ENCODE measurements at places on chromosomes 2 and 18.

DNA sequence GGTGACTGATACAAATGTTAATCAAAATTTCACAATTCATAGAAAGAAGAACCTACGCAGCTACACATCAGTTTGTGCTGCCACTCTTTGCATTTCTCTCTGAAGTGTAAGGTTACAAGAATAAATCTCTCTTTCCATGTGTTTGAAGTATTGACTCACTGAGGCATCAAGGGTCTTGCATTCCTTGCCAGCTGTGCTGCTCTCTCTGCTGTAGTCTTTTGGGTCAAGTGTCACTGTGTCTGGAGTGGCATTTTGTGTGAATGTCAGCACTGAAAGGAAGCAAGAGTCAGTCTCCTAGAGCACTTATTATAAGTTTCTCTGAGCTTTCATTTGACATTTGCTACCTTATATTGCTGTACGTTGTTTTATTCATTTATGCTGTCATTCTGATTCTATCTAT is 1696.1 kb upstream of the LRRTM1 start:
- DNase-seq = no peak

GRCh38 chr2:159516241-159516758 is 100.0 kb downstream of the BAZ2B start:
- DNase-seq = no peak

DNA sequence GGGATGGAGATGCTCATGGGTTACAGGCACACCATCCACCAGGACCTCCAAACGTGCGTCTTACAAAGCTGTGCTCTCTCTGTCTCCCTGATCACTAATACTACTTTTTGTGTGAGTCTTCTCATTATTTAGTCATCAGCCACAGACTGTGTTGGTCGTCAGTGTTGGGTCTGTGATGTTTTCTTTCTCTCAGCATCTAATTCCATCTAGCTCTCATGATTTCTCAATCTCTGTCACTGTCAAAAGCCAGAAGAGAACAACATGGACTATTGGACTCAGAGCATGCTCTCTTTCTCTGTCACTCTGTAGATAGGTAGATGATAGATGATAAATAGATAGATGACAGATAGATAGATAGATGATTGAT is 6.0 kb upstream of the ARL4C start:
- no peak for DNase-seq

GRCh38 chr2:8119782-8120505 is 561.9 kb upstream of the ID2 start:
- no peak for DNase-seq

- DNase-seq = no peak
Measured at GRCh38 chr2:144747571-144747970, 227.7 kb upstream of the ZEB2 start.

- DNase-seq = no peak
Measured at GRCh38 chr2:211128287-211128686, 571.9 kb downstream of the CPS1 start.

DNA sequence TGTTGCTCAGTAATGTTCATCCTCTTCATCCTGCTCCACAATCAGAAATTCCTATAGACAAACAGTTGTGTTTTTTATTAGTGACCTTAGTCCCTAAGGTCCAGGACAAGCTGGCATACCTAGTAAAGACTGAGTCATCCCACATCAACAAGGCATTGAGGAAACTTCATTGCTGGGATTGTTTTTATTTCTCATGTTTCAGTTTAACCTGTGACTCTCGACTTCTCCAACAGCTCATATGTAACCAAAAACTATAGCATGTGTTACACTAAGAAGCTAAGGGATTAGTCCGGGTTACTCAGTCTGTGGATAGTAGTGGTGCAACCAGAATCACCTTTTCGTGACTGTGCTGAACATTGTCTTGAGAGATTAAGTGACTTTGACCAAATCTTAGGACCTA is 292.1 kb downstream of the RDH14 start:
- no peak for DNase-seq

GRCh38 chr18:61731693-61732376 is 161.0 kb downstream of the RNF152 start:
- DNase-seq = no peak

DNA sequence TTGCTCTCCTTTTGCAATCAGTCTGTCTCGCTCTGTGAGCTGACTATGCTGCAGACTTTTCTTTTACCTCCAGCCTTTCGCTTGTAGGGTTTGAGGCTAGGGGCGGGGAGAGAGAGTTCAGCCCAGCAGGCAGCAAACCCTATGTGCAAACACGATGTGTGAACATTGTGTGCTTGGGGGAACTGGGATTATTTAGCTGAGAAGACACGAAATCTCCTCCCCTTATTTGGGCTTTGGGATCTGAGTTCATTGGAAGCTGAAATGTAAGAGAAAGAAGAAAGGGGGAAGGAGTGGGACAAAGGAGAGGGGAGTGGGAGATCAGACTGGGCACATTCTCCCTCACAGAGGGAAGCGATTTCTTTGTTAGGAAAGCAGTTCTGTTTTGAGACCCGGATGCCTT is 189.6 kb upstream of the TNP1 start:
- DNase-seq = no peak

GRCh38 chr2:183678908-183679307 is 554.7 kb downstream of the NUP35 start:
- no peak for DNase-seq

DNA sequence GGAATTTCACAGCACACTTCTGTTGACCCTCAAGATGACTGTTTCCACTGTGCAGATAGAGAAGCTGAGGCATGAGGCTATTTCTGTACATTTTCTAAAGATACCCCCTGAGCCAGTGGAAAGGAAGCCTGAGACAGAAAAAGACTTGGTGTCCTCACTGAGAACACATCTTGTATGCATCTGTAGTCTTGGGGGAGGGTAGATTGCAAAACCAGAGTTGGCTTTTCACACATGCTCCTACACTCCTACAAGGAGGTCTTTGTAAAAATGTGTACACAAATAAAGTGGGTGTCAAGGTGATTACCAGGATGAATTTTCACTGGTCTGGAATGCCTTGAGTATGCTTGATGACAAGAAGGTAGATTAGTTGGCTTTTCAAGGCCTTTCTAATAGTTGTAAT is 98.0 kb downstream of the KCTD18 start:
- DNase-seq = no peak

GRCh38 chr2:181307203-181307991 is 149.8 kb upstream of the ITGA4 start:
- DNase-seq = no peak

GRCh38 chr2:46716927-46717326 is 198.7 kb downstream of the MCFD2 start:
- no peak for DNase-seq

GRCh38 chr2:21270708-21271122 is 146.9 kb downstream of the TDRD15 start:
- DNase-seq = no peak

- DNase-seq = no peak
Measured at GRCh38 chr2:237967463-237967951, 693 bp downstream of the UBE2F start.

DNA sequence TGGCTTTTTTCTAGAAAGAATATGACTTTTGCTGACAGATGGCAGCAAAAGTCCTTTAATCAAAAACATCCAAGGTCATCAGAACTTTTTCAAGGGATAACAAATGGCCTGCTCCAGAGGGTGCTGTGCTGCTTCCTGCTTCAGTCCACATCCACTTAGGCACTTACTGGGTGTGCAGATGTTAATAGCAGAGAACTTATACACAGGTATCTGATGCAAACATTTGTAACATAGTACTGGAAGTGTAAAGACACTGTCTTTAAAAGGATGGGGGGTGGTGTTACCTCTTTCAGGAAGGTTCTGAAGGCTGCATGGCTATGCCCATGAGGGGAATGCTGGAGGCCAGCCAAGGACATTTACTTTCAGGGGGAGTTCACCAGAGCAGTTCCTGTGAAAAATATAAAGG is 5.5 kb downstream of the HOXD8 start:
- no peak for DNase-seq

DNA sequence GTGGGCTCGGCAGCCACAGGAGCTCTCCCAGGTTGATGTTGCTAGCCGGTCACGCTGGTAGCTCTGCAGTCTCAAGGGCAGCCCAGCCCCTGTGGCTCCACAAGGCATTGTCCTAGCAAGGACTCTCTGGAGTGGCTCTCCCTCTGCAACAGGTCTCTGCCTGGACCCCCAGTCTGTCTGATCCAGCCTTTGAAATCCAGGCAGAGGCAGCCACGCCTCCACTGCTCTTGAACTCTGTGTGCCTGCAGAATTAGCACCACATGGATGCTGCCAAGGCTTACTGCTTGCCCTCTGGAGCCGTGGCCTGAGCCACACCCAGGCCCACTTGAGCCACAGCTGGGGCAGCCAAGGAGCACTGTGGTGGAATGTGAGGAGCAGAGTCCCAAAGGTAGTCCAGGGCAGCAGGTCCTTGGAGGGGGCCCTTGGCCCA is 43.0 kb upstream of the FAHD2A start:
- no peak for DNase-seq

- DNase-seq = no peak
Measured at GRCh38 chr18:49904871-49905555, 91.7 kb upstream of the ACAA2 start.

DNA sequence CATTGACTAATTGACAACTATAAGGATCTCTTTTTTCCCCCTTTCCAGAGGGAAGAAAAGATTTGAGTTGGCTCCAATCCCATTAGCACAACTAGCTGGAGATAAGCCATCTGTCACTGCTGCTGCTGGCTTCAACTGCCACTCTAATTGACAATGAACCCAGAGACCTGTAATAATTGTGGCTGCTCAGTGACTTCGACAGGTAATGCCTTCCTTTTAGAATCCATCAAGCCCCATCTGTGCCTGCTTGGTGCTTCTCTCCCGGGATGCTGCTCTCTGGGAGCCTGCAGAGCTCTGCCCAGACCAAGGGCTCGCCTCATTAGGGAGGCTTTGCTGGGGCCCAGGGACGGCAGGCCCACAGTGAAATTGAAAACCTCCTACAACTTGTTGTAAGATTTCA is 376.7 kb upstream of the SOX11 start:
- no peak for DNase-seq

DNA sequence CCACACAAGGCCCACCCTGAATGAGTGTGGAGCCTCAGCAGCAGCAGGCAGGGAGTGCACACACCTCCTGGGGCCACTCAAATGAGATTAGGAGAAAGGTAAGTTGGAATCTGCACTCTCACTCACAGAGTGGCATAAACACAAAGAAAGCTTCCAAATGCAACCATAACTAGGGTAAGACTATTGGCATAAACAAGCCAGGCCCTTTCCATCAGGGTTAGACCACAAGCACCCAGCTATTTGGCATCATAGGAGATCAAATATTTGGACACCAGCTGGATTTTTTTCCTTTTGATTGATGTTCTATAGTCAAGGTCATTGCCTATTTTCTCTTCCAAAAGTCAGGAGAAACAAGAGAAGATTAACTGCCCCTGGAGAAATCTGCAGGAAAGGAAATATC is 471.5 kb downstream of the TXNL1 start:
- no peak for DNase-seq

DNA sequence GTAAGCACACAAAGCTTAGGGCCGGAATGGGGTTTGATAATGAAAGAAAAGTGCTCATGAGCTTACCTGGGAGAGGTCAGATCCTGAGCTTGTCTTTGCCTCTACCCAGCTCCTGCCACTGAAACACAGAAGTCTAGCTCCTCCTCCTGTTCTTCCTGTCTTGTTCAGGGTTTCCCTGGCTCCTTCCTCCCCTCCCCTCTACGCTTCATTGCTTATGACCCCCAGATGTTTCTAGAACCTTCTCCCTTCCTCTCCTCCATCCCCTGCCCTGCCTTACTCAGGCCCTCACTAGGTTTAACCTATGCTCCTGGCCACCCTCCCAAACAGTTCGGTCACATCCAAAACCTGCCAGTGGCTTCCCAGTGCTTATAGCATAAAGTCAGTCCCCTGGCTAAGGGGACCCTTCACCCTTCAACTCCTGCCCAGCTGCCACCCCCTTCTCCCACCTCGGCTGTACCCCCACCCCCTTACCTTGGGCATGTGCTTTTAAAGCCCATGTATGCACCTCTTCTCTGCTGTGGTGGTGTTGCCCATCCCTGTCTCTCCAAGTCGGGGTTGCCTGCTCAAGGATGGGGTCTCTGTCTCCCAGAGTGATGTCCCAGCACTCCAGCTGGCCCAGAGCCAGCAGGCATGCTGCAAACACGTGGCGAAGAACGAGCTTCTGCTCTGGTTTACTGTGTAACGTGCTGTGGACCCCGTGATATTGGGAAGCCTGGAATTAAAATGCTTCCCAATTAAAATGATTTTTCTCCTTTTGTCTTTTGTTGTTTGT is 233.6 kb downstream of the TPGS2 start:
- DNase-seq = no peak

DNA sequence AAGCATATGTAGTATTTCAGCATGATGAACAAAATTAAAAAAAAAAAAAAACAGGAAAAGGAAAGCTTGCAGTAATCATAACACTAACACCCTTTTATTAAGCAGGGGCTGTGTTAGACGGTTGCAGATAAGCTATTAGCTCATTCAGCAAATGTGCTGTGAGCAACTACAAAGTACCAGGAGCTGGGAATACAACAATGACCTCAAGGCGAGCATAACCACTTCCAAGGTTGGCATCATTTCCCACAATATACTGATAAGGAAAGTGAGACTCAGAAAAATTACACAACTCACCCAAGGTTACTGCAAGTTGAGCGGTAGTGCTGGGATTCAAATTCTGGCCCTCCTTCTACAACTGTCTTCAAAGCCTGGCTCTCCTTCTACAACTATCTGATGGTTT is 38.2 kb upstream of the ACTR3 start:
- no peak for DNase-seq

DNA sequence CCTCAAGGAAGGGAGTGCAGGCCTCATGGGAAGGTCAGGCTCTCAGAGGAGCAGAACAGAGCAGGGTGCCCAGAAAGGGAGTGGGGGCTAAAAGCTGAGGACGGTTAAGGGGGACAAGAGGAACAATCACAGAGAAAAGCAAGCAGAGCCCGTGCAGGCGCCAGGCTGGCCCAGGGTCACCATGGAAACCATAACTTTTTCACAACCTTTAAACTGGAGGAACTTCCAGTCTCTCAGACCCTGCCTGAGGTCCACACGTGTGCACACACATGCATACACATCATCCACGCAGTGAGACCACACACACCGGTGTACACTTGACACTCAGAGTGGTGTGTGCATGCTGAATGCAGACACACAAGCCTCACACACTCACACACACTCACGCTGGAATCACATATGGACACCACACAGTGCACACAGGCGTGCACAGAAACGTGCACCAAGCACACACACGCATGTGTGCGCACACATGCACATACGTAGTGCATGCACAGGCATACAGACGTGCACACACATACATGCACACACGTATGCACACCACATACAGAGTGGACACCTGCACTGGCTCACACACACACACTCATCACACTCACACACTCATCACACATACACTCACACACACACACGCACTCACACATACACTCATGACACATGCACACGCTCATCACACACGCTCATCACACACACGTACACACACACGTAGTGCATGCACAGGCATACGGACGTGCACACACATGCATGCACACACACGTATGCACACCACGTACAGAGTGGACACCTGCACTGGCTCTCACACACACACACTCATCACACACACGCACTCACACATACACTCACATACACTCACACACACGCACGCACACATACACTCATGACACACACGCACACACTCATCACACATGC is 37.2 kb upstream of the SNED1 start:
- no peak for DNase-seq

- no peak for DNase-seq
Measured at GRCh38 chr2:47165001-47165555, 10.0 kb upstream of the STPG4 start.

All from stimulated activated CD8-positive, alpha-beta memory T cell treated with anti-CD3 and anti-CD28 coated beads, Interleukin-4, amount 100 ng/mL, for 4 hours (primary cell).